ENCODE measurements at places on chromosomes 5 and 9. TPM values are rescaled to one million over a fixed set of nuclear protein-coding genes. Genes with fewer than 3 reads are reported as not detected.

Gene MYMK
- total RNA-seq, result not detected

Gene STING1
- 3.6 TPM for total RNA-seq

Gene KCNMB1
- 0.32 TPM for total RNA-seq

Gene AK8
- total RNA-seq, result 0.56 TPM

Gene RAD17
- total RNA-seq, result 10.2 TPM

Gene TICAM2
- total RNA-seq, result 1.6 TPM

Gene PCDHGB5
- 7.4 TPM for total RNA-seq

Gene PCDHB16
- total RNA-seq, result 0.98 TPM

Gene IFNE
- total RNA-seq, result not detected

Gene PCDHAC1
- total RNA-seq, result 1.7 TPM

Gene DPYSL3
- 2.2 TPM for total RNA-seq

Gene COMMD10
- total RNA-seq, result 13.2 TPM

Gene SLC46A2
- 0.37 TPM for total RNA-seq

Gene PDLIM4
- total RNA-seq, result 6.5 TPM

Gene P4HA2
- 57.2 TPM for total RNA-seq

Gene ECSCR
- 3.1 TPM for total RNA-seq

Gene INSL6
- total RNA-seq, result 0.23 TPM

Gene PCDHGA4
- total RNA-seq, result 2.0 TPM

Gene RLN1
- total RNA-seq, result not detected

Gene SNCB
- not detected for total RNA-seq

Gene DIRAS2
- total RNA-seq, result 0.60 TPM

Gene PCDHB4
- 4.0 TPM for total RNA-seq

Gene CD274
- 0.63 TPM for total RNA-seq

Gene TMOD1
- 10.9 TPM for total RNA-seq

Gene WNK2
- 82.8 TPM for total RNA-seq

Gene SPINK4
- not detected for total RNA-seq

Gene CCDC69
- 19.9 TPM for total RNA-seq

Gene MARVELD2
- total RNA-seq, result 34.7 TPM

Gene ZFR
- total RNA-seq, result 26.2 TPM
